Aorta (tissue), 5 donors: ENCODE measurements at places on chromosomes 6 and 20. TPM values are rescaled to one million over a fixed set of nuclear protein-coding genes. Genes with fewer than 3 reads are reported as not detected.

DNA sequence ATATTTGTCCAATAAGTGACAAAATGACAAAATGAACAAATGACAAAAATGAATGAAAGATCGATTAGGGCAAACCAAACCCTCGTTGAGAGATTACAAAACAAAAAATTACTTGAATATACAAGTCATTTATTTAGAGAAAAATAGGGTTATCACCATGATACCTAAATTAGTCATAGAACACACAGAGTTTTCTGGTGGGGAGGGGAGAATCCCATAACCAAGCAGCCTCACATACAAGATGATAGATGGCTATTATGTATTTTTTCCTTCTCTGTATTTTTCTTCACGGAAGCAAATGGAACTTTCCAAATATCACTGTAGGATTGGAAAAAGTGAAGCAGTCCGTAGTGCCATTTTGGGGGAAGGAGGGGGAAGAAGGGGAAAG is 28.5 kb upstream of the BMP6 start:
- no peak overlapping the region for H3K27ac ChIP-seq
- DNase-seq = no peak
- no peak overlapping the region for H3K4me3 ChIP-seq
- H3K27me3 ChIP-seq = no peaks in the 10 kb centered on the region
- no peaks in the 10 kb centered on the region for H3K36me3 ChIP-seq

DNA sequence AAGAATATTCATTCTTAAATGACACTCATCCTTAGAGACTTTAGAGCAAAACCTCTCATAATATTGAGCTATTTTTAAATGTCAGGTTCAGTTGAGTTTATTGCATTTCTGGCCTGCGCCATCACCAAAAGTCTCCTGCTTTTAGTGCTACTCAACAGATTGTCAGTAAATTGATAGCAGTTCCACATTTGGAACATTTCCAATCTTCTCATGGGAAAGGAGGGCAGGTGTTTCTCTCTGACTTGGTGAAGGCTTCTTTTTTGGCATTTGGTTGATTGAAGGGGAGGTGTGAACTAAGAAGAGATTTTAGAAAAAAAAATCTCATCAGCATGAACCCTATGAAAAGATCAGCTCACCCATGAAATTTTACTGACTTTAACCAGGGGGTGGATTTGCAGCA is 125.9 kb upstream of the INSM1 start:
- H3K36me3 ChIP-seq = no peaks in the 10 kb centered on the region
- H3K27ac ChIP-seq = no peak overlapping the region
- no peak overlapping the region for H3K4me3 ChIP-seq
- H3K4me1 ChIP-seq = no peaks in the 10 kb centered on the region
- no peaks in the 10 kb centered on the region for H3K27me3 ChIP-seq

GRCh38 chr6:69584536-69584912 is 212.3 kb downstream of the LMBRD1 start:
- H3K4me3 ChIP-seq = no peak overlapping the region
- no peaks in the 10 kb centered on the region for H3K36me3 ChIP-seq
- no peaks in the 10 kb centered on the region for H3K27me3 ChIP-seq

DNA sequence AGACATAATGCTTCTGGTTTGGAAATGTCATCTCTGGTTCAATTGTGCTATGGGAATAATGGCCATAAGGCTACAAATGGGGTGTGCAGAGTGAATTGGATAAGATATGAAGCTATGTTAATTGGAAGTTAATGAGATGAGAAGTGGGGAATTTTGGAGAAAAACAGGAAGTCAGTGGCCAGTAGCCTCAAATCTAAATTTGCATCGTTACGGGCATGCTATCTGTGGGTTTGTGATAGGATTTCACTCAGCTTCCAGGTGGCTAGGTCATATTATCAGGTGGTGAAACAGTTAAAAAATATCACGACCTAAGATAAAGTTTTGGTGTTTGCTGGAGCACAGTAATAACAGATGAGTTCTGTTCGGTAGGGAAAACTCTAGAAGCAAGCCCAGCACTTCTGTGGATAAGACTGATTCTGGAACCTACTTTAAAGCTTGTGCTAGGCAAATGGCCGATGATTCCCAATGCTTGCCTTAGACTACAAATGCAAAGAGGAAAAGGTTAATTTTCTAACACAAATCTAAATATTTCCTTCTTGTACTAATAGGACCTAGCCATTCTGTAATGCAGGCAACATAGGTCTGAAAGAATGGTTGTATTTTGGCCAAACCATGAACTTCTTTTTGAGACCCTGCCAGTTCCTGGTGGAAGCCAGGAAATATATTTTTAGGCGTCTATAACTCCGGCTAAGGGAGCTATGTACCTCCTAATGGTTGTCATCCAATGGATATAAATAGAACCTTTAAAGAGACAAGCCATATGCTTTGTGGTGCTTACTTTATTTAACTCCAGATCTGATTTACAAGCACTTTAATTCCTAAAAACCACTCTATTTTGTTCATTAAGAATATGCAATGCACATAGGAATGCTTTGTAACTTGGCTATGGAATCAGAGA is 111.0 kb downstream of the PLCB1 start:
- H3K4me3 ChIP-seq = no peak overlapping the region
- no peaks in the 10 kb centered on the region for H3K36me3 ChIP-seq
- H3K4me1 ChIP-seq = peaks cover 3% of the 10 kb centered on the region
- no peak for DNase-seq

DNA sequence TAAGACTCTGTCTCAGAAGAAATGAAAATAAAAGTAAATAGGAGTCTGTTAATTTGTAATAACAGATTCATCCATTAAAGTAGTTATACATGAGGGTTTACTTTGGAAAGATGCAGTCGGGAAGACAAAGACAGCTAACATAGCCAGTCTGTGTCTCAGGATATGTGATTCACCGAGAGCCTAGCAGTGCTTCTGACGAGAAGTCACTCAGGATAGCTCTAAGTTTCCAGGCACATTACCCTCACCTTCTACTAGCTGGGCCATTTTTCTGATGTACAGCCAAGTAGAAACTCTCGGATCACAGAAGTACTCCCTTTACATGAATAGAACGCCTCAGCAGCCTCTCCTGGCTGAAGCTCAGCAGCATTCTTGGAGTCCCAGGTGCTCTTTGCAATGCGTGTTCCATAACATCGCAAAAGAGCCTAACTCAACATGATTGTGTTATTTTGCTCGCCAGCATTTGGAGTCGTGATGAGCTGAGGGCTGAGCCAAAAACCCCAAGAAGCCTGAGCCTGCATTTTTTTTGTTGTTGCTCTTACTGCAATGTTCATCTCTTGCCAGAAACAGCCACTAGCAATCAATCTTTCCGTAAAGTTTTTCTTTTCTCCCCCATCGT is 22.4 kb upstream of the TASP1 start:
- H3K4me1 ChIP-seq = peaks cover 3% of the 10 kb centered on the region
- H3K27ac ChIP-seq = no peak overlapping the region
- H3K4me3 ChIP-seq = no peak overlapping the region
- H3K36me3 ChIP-seq = no peaks in the 10 kb centered on the region

DNA sequence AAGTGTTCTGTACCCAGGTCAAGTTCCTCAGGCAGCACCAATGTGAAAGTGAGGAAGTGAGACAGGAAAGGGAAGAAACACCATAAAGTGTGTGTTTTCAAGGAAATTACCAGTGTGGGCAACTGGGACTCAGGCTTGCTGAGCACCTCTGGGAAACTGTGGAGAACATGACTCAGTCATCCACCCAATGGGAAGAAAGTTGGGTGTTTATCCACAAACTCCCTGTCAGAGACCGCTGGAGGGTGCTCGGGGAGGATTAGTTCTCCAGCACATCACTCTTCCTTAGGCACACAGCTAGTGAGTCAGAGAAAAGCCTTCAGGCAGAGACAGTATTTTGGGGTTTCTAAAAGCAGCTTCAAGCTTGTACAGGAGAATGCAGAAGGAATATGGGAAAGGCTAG is 93.6 kb downstream of the PCSK2 start:
- no peaks in the 10 kb centered on the region for H3K27me3 ChIP-seq
- no peak for DNase-seq
- H3K27ac ChIP-seq = no peak overlapping the region
- no peaks in the 10 kb centered on the region for H3K36me3 ChIP-seq

DNA sequence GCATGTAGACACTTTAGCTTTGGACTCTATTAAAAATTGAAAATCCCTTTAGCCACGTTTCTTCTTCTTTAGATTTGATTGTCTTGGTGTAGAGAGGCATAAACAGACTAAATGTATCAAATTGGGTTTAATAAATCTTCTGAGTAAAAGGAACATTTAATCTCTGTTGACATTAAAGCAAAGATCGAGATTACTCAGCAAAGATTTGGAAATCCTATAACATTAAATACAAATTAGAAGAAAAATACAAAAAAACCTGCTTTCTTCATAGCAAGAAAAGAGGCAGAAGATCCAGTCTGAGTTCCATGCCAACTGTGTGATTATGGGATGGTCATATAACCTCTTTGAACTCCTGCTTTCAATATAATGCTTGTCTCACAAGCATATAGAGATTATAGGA is 172.3 kb downstream of the GJA1 start:
- H3K4me3 ChIP-seq = no peak overlapping the region
- DNase-seq = no peak
- no peak overlapping the region for H3K27ac ChIP-seq
- no peaks in the 10 kb centered on the region for H3K27me3 ChIP-seq

DNA sequence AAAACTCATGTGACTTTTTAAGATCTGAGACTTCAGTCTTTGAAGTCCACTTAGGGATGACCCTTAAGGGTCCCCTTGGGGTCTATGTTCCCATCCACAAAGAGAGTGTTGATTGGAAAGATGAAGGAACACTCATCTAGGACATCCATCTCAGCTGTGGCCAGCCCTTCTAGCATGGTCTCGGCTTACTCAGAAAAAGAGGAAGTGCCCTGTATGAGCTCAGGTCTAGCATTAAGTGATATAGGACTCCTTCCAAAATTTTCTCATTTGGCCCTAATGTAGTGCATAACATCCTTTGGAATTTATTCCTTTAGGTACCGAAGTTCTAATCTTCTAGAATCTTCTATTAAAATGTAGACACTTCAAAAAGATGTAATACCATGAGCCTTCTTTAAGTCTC is 77.4 kb downstream of the NDUFAF5 start:
- no peak overlapping the region for H3K4me3 ChIP-seq
- peaks cover 8% of the 10 kb centered on the region for H3K4me1 ChIP-seq
- no peaks in the 10 kb centered on the region for H3K36me3 ChIP-seq

- no peak overlapping the region for H3K27ac ChIP-seq
- H3K36me3 ChIP-seq = no peaks in the 10 kb centered on the region
- no peaks in the 10 kb centered on the region for H3K27me3 ChIP-seq
- DNase-seq = peak; percentile 53
Observed at GRCh38 chr20:23565503-23566045, 2.7 kb downstream of the CST9L start.

Gene PBOV1
- total RNA-seq = not detected

Gene UBE2C
- total RNA-seq = 1.9 TPM

Gene LY6G6C
- total RNA-seq = not detected

Gene TRIM31
- total RNA-seq = not detected

Gene GTF3C6
- 43.0 TPM for total RNA-seq
